Prostate gland (tissue), 2 donors: ENCODE measurements at places on chromosomes 4 and X. TPM values are rescaled to one million over a fixed set of nuclear protein-coding genes. Genes with fewer than 3 reads are reported as not detected.

UBA1 gene
- 286 TPM for total RNA-seq

SPARCL1 gene
- 248 TPM for total RNA-seq

PPEF2 gene
- not detected for total RNA-seq

CTSO gene
- total RNA-seq, result 24.9 TPM

CCSER1 gene
- 32.2 TPM for total RNA-seq

CC2D2A gene
- 13.5 TPM for total RNA-seq

KLKB1 gene
- total RNA-seq, result 1.5 TPM

CNGA1 gene
- 5.7 TPM for total RNA-seq

USP51 gene
- total RNA-seq, result 8.5 TPM

GABRQ gene
- not detected for total RNA-seq

MCF2 gene
- 0.32 TPM for total RNA-seq

PLXNB3 gene
- 20.9 TPM for total RNA-seq

MBNL3 gene
- 282 TPM for total RNA-seq

DNA sequence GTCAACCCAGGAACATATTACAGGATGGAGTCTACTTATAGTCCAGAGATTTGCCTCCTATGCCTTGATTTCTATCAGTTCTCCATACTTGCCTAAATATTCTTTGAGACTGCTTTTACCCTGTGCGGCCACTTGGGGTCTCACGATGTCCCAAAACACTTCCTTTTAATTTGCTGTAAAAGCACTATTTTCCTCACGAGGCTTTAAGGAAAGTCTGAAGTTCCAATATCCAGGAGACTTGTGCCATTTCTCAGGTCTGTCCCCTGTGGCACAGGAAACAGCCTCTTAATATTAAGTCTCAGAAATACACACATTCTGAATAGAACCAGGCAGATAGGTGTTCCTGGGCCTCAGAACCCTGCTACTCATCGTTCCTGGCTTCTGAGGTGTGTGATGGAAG is 142.9 kb downstream of the TMEM164 start:
- H3K36me3 ChIP-seq, result no peaks in the 10 kb centered on the region
- H3K4me3 ChIP-seq, result no peak overlapping the region
- DNase-seq, result no peak
- H3K27ac ChIP-seq, result no peak overlapping the region
- no peaks in the 10 kb centered on the region for H3K27me3 ChIP-seq

- no peaks in the 10 kb centered on the region for H3K4me1 ChIP-seq
- no peak for DNase-seq
- H3K27ac ChIP-seq, result no peak overlapping the region
- no peak overlapping the region for H3K4me3 ChIP-seq
Measured at GRCh38 chr4:41598580-41598979, 60.6 kb downstream of the LIMCH1 start.

- H3K4me1 ChIP-seq, result no peaks in the 10 kb centered on the region
- H3K27me3 ChIP-seq, result no peaks in the 10 kb centered on the region
- no peak overlapping the region for H3K4me3 ChIP-seq
- no peak for DNase-seq
Measured at GRCh38 chr4:171342646-171343045, 470.6 kb upstream of the GALNTL6 start.

DNA sequence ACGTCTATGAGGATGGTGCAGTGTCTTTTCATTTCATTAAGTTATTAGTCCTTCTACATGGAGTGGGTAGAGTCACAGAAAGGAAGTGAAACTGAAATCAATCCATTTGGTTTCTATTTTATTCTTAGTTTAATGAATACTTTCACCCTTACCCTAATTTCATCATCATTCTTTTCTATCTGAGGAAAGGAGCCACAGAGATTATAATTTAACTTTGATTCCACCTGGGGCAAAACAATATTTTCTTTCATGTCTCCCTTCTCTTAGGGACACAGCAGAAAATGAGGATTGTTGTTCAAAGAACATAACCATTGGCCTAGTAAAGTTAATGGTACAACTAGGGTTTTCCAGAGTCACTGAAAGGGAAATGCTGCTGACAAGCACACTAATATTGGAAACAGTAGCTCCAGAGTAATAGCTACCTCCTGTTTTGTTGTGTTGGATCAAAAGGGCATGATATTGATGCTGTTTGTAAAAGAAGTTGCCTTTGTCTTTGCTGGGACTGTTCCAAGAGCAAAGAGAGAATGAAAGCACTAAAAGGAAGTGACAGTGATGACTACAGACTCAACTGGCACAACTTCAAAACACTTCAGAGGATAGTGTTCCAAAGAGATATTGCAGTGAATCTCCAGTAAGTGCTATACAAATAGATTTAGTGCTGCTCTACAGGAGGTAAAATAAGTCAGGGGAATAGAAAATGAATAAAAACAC is 247.1 kb upstream of the PITX2 start:
- H3K4me1 ChIP-seq, result no peaks in the 10 kb centered on the region
- no peak for DNase-seq
- H3K27ac ChIP-seq, result no peak overlapping the region
- H3K36me3 ChIP-seq, result no peaks in the 10 kb centered on the region
- H3K27me3 ChIP-seq, result no peaks in the 10 kb centered on the region
- no peak overlapping the region for H3K4me3 ChIP-seq

GRCh38 chrX:86946569-86946968 is 571.0 kb upstream of the KLHL4 start:
- H3K4me1 ChIP-seq, result no peaks in the 10 kb centered on the region
- no peak overlapping the region for H3K27ac ChIP-seq
- no peak for DNase-seq

DNA sequence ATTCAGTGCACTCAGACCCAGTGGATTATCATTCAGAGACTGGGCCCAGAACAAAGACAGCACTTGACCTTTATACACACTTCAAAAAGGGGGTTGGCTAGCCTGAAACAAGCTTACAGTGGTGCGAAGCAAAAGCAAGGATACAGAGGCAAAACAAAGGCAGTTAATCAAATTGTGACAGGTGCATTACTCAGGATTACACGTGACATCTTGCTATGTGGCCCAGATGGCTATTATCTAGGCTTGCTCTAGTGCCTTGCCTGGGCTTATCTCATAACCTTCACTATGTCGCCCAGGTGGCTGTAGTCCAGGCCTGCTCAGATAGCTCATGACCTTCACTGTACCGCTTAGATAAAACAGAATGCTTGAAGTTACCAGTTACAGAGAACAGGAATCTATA is 1092.1 kb upstream of the PRKX start:
- H3K4me1 ChIP-seq, result no peaks in the 10 kb centered on the region
- H3K27me3 ChIP-seq, result no peaks in the 10 kb centered on the region
- H3K36me3 ChIP-seq, result no peaks in the 10 kb centered on the region
- H3K4me3 ChIP-seq, result no peak overlapping the region

GRCh38 chrX:45320191-45320590 is 119.5 kb upstream of the DIPK2B start:
- no peaks in the 10 kb centered on the region for H3K4me1 ChIP-seq
- no peaks in the 10 kb centered on the region for H3K36me3 ChIP-seq
- H3K4me3 ChIP-seq, result no peak overlapping the region
- H3K27me3 ChIP-seq, result no peaks in the 10 kb centered on the region

GRCh38 chr4:186852073-186852420 is 128.4 kb upstream of the FAT1 start:
- DNase-seq, result peak; percentile 22
- H3K27me3 ChIP-seq, result no peaks in the 10 kb centered on the region
- no peak overlapping the region for H3K27ac ChIP-seq
- H3K4me3 ChIP-seq, result no peak overlapping the region
- no peaks in the 10 kb centered on the region for H3K36me3 ChIP-seq

GRCh38 chr4:84583876-84584380 is 1.0 kb downstream of the CDS1 start:
- no peak for DNase-seq
- no peaks in the 10 kb centered on the region for H3K36me3 ChIP-seq
- H3K27ac ChIP-seq, result peak overlapping the region; percentile 97
- peak overlapping the region; percentile 84 for H3K4me3 ChIP-seq

GRCh38 chrX:96578781-96579180 is 105.9 kb upstream of the DIAPH2 start:
- no peaks in the 10 kb centered on the region for H3K36me3 ChIP-seq
- H3K27ac ChIP-seq, result no peak overlapping the region
- H3K4me3 ChIP-seq, result no peak overlapping the region
- DNase-seq, result no peak

DNA sequence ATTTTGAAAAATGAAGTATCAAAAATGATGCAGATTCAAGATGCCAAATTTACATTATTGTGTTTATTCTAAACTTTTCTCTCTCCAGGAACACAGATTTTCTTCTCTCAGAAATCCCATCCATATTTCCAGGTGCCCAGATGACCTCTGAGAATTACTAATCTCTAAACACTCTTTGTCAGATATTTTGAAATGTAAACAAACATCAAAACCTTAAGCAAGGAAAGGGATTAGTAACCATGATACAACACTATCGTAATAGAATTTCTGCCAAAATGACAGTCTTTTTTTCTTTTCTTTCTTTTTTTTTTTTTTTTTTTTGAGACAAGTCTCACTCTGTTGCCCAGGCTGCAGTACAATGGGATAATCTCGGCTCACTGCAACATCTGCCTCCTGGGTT is 76.7 kb downstream of the PDS5A start:
- H3K4me1 ChIP-seq, result no peaks in the 10 kb centered on the region
- H3K36me3 ChIP-seq, result peaks cover 4% of the 10 kb centered on the region
- H3K27me3 ChIP-seq, result no peaks in the 10 kb centered on the region
- no peak for DNase-seq

DNA sequence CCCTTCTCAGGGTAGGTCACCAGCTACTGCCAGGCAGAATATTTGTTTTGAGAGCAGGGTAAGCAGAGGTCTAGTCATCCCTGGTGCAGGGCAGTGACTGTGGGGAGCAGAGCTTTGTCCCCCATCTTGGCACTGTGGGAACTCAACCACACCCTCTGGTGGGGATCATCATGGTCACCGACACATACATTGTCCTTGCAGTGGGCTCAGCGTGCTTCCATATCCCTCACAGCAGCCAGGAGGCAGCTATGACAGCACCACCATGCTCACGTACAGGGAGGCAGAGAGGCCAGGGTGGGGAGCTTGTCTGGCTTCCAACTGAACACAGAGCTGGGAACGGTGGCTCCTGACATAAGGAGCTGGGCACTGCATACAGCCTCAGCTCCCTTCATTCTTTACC is 102.3 kb downstream of the ENPP6 start:
- no peaks in the 10 kb centered on the region for H3K27me3 ChIP-seq
- H3K36me3 ChIP-seq, result no peaks in the 10 kb centered on the region
- no peak overlapping the region for H3K27ac ChIP-seq

- H3K4me1 ChIP-seq, result no peaks in the 10 kb centered on the region
- no peak overlapping the region for H3K4me3 ChIP-seq
- no peak for DNase-seq
- H3K27me3 ChIP-seq, result no peaks in the 10 kb centered on the region
- H3K27ac ChIP-seq, result no peak overlapping the region
Measured at GRCh38 chr4:700587-701264, 4.9 kb upstream of the PCGF3 start.

DNA sequence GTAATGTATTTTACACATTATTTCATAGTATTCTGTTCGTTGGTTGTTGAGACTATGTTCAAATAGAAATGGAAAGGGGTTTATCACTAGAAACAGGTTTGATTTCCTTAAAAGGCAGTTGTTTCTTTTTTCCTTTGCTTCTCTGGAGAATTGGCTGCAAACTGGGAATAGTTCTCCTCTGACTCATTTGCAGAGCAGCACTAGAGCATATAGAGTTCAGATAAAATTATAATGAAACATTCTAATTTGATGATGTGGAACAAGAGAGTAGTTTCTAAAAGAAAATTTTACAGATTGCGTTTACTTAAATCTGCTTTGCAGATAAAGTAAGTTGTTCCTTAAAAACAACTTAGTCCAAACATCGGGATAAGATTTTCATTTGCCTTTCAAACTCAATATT is 29.7 kb downstream of the SYNPO2 start:
- peak overlapping the region; percentile 43 for H3K27ac ChIP-seq
- DNase-seq, result no peak
- H3K36me3 ChIP-seq, result no peaks in the 10 kb centered on the region
